Fibroblast of mammary gland (primary cell): ENCODE measurements at places on chromosomes 4 and X.

DNA sequence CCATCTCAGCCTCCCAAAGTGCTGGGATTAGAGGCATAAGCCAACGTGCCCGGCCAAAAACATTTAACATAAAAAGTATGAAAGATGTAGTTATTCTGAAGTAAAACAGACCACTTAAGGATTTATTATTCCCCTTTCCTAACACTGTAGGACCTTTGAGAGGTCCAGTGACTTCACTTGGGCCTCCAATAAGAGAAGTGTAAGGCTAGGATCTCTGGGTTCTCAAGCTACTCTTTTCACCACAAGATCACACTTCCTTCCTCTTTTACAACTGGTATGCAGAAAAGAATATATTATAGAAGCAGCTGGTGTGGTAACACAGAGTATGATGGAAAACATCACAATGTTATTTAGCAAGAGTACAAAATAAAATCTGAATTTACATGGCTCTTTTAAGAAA, 30.2 kb upstream of the CCNG2 start:
- DNase-seq, result no peak

GRCh38 chr4:15376145-15376544, 51.7 kb upstream of the C1QTNF7 start:
- DNase-seq, result no peak

DNA sequence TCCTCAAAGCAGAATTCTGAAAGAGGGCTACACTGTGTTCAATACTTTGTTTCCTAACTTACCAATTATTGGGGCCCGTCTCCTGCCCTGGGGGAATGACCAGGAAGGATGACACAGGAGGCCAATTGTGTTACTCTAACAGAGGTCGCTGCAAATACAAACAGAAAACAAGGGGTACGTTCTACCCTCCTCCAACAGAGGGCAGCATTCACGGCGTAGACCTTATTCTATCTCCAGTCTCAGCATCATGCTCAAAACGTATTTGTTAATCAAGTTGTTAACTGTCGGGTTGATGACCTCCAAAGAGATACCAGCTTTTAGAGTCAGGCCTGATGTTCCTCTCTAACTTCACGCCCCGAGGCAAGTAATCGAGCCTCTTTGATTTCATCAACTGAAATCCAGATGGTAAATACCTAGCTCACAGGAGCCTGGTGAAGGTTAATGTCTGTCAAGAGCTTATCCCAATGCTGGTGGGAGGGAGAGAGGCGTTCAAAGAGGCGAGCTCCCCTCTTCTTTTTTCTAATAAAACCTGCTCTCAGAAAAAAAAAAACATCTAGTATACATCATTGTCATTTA, 181.0 kb upstream of the KCNIP4 start:
- DNase-seq, result peak; percentile 65

DNA sequence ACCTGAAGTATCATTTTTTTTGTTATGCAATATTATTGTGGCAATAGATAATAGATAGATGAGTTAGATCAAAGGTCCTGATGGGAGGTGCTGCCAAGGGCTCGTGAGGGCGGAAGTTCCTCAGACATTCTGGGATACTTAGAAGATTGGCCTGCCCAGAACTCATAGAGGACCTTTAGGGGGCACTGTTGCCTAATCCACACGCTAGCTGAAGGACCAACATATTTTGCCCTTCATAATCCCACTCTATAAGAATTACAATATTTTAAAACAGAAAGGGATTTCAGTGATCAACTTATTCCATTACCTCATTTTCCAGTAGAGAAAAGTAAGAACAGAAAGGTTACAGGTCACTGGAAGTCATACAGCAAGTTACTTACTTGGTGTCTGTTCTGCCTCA, 22.9 kb upstream of the COX7B2 start:
- peak; percentile 36 for DNase-seq

GRCh38 chr4:180766944-180767729, 1476.1 kb upstream of the TENM3 start:
- no peak for DNase-seq

GRCh38 chr4:169898095-169898494, 128.1 kb downstream of the MFAP3L start:
- no peak for DNase-seq

- DNase-seq, result peak; percentile 96
These were observed 71.2 kb downstream of the SUPT20HL2 start for GRCh38 chrX:24242649-24243175.

DNA sequence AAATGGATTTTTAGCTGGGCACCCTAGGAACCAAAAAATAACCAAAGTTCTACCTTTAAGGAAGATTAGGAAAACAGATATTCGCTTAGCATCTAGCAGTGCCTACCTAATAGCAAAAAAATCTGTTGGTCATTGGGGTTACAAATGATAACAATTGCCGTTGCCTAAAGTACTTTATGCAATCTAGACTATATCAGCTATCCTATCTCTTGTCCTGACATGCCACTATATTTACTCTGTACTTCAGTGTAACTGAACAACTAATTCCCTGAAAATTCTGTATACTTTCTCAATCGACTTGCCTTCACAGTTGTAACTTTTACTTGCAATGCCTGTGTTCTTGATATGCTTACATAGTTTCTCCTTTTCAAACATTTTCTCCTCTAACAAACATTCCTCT, 282.9 kb upstream of the PCDH7 start:
- DNase-seq, result no peak
